ENCODE measurements at places on chromosomes 11 and 22. TPM values are rescaled to one million over a fixed set of nuclear protein-coding genes. Genes with fewer than 3 reads are reported as not detected.

DNA sequence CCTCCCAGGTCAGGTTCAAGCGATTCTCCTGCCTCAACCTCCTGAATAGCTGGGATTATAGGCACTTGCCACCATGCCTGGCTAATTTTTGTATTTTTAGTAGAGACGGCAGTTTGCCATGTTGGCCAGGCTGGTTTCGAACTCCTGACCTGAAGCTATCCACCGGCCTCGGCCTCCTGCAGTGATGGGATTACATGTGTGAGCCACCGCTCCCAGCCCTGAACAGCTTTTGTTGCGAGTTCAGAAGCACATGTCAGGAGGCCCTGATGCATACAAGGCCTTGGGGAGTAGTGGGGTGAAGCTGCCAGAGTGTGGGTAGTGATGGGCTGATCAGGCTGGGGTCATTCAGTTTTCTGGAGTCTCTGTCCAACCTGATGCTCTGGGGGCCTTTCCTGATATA, 117.0 kb upstream of the C11orf87 start:
- no peak for DNase-seq

DNA sequence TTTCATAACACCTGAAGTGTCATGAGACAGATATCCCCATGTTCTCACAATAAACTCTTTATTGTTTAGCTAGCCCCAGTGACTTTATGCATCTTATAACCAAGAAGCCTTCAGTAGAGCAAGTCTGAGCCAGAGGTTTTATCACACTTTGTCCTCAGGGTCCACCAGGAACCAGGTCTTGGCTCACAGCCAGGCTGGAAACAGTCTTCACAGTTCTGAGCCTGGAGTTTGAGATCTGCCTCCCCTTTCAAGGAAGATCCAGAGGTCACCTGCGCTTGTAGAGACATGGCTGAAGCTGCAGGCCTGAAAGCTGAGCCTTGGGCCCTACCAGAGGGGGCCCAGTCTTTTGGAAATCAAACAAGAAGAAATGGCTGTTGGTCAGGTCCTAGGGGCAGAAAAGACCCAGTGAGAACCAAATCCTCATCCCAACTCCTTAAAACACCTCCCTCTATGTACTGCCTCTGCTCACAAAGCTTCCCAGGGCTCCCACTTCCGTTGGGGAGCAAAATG, 3.5 kb downstream of the RRP8 start:
- no peak for DNase-seq

DNA sequence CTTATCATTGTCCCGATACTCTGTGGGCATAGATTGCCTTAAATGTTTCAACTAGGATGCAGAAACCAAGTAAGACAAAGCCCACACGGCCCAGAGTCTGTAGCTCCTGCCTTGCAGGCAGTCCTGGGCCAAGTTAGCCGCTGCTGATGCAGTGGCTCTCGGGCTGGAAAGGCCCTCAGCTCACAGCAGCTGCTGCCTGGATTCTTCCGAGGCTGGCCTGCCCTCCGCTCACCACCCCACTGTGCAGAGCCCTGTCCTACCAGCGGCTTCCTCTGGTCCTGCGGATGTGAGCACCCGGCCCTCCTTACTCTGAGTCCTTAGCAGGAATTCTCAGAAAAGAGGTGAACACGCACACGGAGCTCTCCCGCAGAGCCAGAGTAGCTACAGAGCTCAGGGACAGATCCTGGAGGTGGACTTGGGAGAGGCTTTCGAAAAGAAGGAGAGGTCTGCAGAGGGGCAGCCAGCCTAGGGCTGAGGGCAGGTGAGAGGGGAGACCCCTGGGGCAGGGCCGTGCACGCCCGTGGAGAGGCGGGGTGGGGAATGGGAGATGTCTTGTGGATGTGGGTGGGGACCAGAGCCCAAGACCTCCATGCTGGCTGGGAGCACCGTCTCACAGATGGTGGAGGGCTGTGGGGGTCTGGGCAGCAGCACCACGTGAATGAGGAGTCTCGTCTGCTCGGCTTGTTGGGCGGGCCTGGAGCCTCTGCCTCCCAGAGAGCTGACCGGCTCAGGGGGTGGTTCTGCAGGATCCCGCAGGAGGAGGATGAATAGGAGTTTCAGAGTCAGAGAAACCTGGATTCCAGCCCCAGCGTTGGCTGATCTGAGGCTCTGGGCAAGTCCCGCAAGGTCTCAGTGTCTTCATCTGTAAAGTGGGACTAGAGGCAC, 117.4 kb upstream of the B3GAT1 start:
- DNase-seq = no peak

GRCh38 chr11:46524201-46524770, 69.5 kb downstream of the AMBRA1 start:
- DNase-seq = no peak

DNA sequence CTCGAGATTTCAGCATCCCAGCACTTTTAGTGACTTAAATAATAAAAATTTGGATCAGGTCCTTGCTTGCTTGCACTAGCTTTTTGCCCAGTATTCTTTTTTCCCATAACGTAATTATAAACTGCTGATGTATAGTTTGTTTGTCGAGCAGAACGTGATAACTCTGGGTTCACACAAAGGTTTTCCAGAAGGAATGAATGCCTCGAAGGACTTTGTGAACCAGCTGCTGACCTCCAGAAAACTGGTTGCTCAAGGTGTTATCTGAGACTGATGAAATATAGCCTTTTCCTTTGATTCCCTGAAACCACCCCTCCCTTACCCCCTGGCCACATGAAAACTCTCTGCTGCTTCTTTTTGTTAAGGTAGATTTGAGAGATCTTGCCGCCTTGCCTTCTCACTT, 229.1 kb upstream of the CARD18 start:
- no peak for DNase-seq

- DNase-seq = no peak
Measured at GRCh38 chr11:95831198-95831883, 41.0 kb downstream of the CEP57 start.

MS4A10 gene
- not detected for total RNA-seq

DNA sequence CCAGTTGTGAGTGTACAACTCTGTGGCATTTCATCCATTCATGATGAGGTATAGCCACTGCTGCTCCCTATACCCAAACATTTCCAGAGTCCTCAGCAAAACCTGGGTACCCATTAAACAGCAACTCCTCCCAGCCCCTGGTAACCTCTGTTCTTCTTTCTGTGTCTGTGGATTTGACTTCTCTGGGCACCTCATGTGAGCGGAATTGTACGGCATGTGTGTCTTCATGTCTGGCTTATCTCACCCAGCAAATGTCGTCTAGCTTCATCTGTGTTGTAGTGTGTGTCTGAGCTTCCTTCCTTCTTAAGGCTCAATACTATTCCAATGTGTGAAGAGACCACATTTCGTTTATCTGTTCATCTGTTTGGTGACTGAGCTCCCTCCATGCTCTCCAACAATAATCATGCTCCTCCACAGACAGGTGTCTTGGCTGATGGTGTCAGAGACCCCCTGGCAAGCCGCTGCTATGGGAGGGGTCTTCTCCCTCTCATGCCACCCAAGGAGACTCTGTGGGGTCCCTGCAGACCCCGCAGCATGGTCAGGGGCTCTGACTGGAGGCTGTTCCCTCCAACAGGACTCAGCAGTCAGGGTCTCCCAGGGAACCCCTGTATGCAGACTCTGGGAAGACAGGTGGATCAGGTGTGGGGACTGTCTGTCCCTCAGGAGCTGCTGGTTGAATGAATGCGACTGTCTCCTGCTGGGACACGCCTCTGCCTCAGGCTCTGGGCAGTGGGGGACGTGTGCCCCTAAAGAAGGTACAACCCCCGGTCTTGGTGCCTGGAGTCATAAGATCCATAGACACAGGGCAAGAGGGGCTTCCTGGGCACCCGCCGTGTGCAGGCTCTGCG, 52.7 kb downstream of the SMIM38 start:
- no peak for DNase-seq

- DNase-seq = no peak
Measured at GRCh38 chr11:133526790-133527189, 5.5 kb downstream of the OPCML start.

Data from activated CD8-positive, alpha-beta T cell treated with anti-CD3 and anti-CD28 coated beads, Interleukin-2, amount 10 ng/mL, durations not matched to agents 7 days and 5 days (primary cell).